ENCODE measurements at places on chromosomes 2 and 18.
A peak's percentile ranks its signal among the peaks of the same experiment; 100 is the strongest.

DNA sequence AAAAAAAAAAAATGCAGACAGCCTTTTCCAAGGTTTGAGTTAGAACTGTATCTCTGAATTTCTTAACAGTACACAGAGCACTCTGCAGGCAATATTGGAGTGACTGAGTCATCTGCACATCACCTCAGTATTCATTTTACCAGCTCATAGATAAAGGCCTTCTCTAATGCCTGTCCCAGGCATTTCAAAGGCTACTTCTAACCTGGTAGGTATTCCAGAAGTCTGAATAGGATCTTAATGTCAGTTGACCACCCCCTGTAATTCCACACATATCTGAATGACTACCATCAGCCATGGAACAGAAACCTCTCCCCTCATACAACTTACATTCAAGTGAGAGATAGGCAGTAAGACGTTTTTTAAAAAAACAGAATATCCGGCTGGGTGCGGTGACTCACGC is 9.0 kb downstream of the METTL21A start:
- DNase-seq = no peak

DNA sequence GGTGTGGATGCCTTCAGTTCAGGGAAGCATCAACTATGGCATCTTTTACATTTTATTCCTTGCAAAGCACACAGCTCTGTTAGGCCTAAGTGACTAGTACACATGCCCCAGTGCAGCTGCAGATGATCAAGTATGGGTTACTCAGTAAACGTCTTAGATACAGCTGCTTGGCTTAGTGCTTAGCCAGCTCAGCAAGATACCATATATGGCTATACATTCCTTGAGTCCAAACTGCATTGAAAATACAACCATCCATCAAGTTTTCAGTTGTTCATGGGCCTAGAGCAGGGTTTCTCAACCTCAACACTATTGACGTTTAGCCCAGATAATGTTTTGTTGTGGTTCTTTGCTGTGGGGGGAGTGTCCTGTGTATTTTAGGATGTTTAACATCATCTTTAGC is 769.9 kb downstream of the TSN start:
- DNase-seq = no peak

DNA sequence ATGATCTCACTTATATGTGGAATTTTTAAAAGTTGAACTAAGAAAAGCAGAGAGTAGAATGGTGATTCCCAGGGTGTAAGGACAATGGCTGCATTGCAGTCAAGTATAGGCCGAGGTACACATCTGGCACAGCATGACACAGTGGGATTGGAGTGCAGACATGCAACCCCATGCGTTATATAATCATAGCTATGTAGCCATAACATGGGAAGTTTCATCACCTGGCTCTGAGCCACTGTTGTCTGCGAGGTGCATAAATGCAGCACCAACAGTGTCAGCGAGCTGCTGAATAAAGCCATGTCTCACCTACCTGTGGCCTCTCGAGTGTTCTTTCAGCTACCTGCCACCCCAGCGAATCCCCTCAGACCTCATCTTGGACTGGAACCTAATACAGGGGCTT is 61.7 kb downstream of the CDC42EP3 start:
- DNase-seq = no peak

DNA sequence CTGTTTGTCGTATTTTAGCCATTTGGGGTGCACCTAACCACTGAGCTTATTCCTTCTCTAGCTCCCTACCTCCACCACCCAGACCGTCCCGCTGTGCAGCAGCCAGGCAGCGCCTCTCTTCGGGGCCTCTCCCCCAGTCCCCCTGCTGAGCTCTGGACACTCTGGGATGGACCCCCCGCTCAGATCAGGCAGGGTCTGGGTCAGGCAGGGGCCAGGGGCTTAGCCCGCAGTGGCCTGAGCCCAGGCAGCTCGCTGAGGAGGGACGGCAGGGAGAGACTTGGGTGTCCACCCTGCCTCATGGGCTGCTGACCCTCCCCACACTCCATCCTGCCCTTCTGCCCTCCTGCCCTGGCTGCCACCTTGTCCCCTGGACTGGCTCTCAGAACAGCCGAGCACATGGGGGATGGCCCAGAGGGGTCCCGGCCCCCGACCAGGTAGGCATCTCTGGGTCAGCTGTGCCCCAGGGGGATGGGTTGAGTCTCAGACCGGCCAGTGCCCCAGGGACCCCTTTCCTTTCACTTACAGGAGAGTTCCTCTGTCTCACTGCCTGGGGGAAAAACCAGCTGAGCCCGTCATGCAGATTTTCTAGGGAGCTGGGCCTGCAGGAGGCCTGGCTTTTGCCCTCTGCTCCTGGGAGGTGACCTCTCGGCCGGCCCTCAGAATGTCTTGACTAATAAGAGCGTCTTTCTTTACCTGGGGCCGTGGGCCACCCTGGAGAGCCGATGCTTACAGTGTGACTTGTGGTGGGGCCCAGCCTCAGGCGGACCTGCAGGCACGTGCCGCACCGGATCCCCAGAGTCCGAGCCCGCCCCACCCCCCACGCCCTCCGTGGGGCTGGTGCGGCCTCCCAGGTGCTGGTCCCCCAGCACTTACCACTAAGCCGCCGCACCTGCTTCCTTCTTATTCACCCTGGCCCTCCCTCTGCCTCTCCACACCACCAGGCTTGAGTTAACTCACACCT is 22.8 kb upstream of the PXDN start:
- DNase-seq = no peak

DNA sequence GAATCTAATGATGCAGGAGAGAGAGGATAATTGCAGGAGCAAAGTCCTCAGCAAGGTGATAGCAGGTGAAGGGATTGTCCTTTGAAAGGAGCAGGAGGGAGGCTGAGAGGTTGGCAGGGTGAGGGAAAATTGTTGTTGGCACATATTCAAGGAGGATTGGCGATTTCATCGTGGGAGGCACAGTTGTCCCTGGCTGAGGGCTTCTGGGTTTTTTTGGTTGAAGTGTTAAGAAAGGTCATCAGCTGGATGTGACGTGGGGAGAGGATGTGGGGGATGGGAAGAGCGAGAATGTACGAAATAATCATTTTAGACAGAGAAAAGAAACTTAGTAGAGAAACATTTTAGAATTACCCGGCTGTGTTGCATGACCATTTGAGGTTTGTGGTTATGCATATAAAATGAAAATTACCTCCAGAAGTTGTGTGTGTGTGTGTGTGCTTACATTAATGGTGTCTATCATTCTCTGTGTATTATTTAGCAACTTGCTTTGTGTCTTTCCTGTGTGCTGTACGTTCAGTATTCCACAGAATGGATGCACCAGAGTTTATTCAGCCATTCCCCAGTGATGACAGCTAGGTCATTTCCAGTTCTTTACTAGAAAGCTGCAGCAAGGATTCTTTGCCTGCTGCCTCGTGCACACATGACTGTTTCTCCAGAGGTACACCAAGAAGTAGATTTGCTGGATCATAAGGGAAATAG is 67.6 kb downstream of the SDC1 start:
- no peak for DNase-seq

DNA sequence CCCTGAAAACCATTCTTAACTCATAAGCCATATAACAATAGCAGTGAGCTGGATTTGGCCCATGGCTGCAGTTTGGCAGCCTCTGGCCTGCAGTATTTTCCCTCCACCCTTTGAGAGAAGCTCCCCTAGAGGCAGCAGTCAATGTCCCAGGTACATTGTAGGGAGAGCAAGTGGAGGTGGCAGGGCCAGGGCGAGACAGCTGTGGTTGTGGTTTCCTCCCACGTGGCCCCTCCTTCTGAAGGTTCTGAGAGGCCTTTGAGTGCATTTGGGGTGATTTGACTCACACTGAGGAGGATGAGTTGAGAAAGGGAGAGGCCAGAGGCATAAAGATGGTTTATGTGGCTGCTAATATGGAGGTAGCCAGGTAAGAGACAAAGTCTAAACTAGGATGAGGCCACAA is 45.5 kb upstream of the LDAH start:
- peak; percentile 59 for DNase-seq

DNA sequence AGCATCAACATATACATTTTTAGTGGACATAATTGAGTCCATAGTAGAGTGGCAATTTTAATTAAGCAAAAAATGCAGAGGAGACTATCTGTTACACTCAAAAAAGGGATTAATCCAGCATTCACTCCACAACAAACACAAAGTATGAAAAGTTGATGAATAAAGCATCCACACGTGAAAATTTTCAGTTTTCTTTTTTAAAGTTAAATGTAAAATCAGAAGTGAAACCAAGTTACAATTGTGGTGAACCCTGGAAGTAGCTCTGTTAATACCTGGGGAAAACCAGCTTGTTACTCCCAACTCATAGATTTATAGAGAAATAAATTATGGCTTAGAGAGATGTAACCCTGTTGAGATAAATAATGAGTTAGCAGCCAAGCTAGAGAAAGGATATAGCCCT is 807.8 kb downstream of the TRIB2 start:
- no peak for DNase-seq

- no peak for DNase-seq
These were observed 62.8 kb downstream of the NBEAL1 start for GRCh38 chr2:203077451-203077850.

- DNase-seq = no peak
These were observed 201.2 kb downstream of the NBAS start for GRCh38 chr2:15359716-15360531.

DNA sequence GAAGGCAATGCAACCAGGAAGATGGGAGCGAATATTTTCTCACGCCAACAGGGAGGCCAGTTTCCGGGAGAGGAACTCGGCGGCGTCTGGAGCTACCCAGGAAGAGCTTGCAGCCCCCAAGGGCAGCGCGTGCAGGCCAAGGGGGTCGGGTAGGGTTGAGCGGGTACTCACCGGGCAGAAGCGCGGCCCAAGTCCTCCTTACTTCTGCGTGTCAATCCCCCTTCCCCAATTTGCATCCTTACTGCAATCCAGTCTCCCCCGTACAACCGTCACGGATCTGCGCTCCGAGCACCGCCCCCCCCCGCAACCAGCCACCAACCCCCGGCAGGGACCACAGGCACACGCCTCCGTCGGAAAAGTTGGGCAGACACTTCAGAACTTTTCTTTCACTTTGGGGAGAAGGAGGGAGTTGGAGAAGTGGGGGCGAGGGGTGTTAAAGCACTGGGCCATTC is 1.3 kb downstream of the ATP8B1 start:
- DNase-seq = no peak

GRCh38 chr18:58158008-58158407 is 114.0 kb downstream of the NEDD4L start:
- DNase-seq = no peak

DNA sequence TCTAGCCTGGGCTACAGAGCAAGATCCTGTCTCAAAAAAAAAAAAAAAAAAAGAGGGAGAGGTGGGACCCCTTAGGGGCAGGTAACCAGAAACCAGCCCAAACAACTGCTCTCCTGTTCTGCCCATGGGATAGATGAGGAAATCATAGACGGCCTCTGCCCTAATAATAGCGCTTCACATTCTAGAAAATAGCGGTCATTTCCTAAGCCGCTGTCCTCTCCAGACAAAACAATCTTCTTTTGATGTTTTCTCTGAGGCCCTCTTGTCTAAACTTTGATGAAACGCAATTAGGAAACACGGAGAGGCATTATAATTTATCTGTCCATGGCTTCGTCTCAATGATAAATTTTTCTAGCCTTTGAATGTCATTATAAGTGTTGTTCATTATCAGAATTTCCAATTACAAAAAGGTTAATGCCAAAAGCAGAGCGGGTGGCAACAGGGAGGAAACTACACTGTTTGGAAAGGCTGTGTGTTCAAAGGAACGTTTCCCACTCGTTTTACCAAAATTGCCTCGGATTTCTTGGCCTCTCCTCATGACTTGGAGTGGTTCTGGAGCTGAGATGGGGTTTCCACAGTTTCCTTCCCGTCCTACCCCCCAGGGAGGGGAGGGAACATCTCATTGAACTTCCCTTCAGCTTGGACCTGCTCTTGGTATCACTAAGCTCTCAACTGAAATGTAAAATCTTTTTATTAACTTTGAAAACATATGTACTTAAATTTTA is 151.6 kb upstream of the ZNF236 start:
- no peak for DNase-seq

DNA sequence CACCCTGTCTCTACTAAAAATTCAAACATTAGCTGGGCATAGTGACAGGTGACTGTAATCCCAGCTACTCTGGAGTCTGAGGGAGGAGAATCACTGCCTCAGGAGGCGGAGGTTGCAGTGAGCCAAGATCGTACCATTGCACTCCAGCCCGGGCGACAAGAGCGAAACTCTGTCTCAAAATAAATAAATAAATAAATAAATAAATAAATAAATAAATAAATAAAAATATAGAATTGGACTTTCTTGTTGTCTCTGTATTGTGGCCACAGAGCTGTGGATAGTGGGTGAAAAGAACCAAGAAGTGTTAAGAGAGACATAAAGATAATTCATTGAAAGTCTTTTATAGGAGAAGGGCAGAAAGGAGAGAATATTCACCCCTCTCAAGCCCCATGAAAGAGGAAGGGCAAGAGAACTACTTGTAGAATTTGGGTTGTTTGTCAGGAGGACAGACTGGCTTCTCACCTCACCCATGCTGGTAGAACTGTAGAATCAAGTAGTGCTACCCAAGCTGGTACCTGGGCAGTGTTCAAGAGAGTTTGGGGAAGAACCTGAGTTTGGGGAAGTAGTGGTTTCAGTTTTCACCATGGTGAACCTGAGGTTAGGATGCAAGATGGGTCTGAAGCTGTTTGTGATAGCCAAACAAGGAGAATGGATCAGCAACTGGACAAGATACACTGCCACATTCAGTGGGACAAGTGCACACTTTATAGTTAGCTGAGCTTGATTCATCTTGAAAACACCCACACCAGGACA is 256.5 kb downstream of the CD226 start:
- no peak for DNase-seq

DNA sequence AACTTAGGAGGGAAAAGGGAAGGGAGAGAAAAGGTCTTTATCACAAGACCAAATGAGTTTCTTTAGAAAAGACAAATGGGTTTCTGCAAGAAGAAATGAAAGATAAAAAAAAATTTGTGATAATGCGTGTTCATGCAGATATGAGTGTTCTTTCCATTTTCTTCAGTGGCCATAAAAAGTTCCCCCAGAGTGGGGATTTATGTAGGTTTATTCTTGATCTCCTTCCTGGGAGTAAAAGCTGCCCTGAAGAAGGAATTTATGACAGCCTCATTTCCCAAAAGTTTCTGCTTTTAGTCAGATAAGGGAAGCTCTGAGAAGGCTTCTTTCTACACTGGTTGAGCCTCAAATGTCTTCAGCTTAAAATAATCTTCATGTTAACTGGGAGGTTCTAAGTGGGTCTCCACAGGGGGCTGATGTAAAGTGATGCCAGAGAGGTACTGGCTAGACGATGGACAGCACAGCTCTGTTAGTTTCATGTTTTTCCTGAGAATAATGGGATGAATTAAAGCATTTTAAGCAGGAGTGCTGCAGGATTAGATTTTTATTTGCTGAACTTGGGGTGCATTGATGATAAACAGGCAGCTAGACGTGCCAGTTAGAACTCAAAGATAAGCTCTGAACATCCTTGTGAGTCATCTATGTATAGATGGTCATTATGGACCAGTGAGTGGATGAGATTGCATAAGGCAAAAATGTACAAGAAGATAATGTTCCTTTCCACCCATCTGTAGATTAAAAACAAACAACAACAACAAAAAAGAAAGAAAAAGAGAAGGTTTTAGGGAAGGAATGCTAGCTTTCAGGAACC is 99.4 kb upstream of the MSH2 start:
- DNase-seq = no peak

GRCh38 chr2:55047677-55048299 is 2.5 kb downstream of the RTN4 start:
- DNase-seq = no peak
